ENCODE measurements at places on chromosomes 7 and 10. TPM values are rescaled to one million over a fixed set of nuclear protein-coding genes. Genes with fewer than 3 reads are reported as not detected.

Gene IL6
- total RNA-seq = 84.2 TPM

Gene NEURL1
- total RNA-seq = 0.05 TPM

Gene CRYGN
- total RNA-seq = not detected

Gene CFAP70
- 3.7 TPM for total RNA-seq

Gene LEP
- total RNA-seq = not detected

Gene TEX47
- total RNA-seq = not detected

Gene ADRA2A
- not detected for total RNA-seq

Gene TSPAN12
- total RNA-seq = 29.7 TPM

Gene THAP5
- total RNA-seq = 20.3 TPM

- peak; percentile 75 for DNase-seq
These were observed 23.2 kb downstream of the CFAP58 start for GRCh38 chr10:104376784-104377300.

- peak; percentile 7 for DNase-seq
These were observed 13.4 kb upstream of the WDFY4 start for GRCh38 chr10:48670978-48671913.

DNA sequence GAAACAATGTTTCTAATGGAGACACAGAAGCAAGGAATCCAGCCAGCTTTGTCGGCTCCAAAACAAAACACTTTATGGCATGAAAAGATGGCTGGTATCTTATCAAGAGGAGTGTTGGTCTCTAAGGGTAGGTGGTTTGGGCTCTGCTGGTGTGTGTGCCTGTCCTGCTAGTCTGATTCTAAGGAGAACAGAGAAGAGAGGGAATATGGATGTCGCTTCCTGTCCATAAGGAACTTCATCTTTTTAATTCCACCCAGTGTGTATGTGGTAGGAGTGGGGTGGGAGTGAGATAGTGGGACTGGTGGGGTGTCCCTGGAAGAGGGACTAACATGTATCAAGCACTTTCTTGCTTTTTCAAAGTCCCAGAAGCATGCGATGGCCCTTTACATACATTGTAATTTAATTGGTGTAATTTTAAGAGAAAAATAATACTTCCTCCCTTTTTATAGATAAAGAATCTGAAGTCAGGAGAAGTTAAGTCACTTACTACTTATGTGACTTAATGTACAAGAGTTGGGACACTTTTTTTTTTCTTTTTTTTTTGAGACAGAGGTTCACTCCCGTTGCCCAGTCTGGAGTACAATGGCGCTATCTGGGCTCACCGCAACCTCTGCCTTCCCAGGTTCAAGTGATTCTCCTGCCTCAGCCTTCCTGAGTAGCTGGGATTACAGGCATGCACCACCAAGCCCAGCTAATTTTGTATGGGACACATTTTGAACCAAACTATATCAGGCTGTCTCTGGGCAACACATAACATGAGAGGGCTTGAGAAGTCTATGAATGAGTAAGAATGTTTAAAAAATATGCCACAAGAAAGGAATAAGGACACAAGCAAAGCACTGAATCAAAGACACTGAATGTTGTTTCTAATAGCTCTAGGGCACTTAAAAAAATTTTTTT is 18.8 kb downstream of the NT5C3A start:
- no peak for DNase-seq

- DNase-seq = no peak
These were observed 31.8 kb upstream of the GPAM start for GRCh38 chr10:112215342-112215774.

GRCh38 chr7:137878333-137878961 is 31.7 kb upstream of the DGKI start:
- DNase-seq = no peak

DNA sequence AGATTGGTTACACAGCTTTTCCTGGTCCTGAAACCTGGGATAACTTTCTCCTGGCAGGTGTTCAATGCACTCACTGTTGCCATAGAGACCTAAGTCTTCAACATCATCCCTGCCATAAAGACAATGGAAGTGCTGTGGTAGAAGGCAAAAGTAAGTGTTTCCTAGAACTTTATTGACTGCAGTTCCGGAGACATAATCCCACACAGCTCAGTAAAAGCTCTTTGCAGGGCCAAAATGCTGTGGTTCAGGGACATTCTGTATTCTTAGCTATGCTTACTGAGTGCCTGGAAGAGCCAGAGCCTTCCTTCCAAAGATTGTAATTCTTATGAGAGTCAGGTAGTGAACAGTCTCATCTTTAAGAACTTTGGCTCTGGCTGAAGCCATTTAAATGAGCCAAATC is 5.3 kb downstream of the WIPF3 start:
- no peak for DNase-seq

- DNase-seq = peak; percentile 31
These were observed 36.3 kb downstream of the SUFU start for GRCh38 chr10:102540023-102540422.

DNA sequence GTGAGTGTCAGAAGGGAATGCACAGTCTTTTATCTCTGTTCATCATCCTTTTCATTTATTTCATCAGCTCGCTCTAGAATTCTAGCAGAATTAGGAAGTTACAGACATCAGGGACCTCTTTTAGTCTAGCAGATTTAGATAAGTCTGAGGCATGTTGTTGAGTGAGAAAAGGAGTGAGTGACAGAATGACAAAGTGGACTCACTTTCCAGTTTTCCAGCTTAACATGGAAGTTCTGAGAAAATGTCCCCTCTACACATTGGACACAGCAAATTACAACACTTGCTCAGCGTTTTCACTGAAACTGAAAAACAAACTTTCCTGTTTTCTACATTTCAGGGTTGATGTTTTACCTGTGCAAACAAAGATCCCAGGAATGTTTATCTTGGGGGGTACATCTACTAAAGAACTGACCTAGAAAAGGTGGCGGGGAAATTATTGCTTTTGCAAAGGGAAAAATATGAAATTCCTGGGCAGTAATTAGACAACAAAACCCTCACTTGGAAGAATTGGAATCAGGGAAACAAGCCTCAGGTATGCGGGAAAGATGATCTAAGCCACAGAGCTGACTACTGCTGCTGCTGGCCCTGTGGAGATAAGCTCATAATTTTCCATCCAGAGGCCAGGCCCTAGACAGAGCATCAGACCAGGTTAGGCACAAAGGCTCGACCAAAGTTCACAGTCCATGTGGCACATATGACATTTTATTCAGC is 14.6 kb upstream of the CYP3A5 start:
- DNase-seq = no peak

DNA sequence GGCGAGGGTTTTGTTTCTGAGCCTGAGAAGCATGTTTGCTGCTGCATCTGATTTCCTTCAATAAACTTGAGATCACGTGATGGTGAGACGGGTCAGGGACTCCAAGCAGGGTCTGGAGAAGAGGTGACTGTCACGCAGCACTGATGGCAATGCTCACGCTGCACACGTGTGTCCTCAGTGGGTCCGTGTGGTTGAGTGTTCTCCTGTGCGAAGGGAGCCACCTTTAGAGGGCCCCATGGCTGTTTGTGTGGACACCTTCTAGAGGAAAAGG is 100.4 kb downstream of the WDR37 start:
- no peak for DNase-seq

- DNase-seq = no peak
These were observed 335.4 kb upstream of the MGMT start for GRCh38 chr10:129131457-129132132.

DNA sequence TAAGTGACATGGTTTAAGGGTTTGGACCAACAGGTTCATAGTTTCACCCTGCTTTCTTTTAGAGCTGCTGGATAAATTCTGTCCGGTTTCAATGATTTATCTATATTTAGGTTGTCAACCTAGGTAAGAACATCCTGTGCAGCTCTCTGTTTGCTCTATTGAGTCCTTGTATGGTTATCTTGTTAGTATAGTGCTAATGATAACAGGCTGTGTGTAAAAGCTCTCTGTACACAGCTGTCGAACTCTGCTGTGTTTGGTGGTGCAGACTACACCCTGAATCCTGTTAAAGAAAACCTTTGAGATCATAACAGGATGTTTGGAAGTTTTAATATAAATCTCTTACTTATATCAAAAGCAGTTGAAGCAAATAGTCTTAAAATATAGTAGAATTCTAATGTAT is 219.2 kb downstream of the SDK1 start:
- no peak for DNase-seq

DNA sequence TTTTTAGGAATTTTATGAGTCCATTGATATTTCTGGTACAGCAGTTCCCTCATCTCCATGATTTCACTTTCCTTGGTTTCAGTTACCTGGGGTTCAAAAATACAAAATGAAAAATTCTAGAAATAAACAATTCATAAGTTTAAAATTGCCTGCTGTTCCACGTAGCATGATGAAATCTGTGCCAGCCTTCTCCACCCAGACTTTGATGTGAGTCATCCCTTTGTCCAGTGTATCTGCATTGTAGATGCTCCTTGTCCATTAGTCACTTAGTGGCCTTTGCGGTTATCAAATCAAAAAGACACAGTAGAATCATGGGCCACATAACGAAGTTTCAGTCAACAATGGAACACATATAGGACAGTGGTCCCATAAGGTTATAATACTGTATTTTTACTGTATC is 286.9 kb downstream of the PTEN start:
- DNase-seq = peak; percentile 79

DNA sequence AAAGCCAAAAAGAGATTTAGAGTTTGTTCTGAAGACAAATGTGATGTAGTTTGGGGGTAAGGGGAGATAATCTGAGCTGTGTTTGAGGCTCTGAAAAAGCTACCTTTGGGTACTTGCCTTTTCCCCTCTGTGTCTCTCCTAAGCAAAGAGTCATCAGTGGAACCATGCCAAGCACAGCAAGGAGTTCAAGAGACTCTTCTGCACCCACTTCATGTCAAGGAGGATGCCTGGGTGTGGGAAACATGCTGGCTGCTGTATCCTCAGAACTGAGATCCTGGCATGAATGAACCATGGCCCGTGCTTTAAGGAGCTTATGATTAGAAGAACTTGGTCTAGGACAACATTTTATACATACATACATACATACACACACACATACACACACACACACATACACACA is 142.9 kb downstream of the NOC3L start:
- no peak for DNase-seq

DNA sequence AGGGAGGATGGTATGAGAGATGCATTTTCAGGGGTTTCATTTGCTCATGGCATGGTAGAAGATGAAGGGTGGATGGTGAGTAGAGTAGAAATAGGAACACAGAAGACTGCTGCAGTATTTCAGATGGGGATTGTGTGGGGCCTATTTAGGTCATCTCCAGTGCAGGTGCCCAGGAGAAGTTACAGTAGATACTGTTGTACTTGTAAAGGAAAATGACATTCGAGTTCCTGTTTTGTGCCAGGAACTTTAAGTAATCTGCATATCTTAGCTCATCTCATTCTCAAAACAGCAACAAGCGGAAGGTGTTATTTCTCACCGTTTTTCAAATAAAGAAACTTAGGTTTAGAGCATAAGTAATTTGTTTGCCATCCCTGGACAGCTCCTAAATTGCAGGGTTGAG is 156.2 kb downstream of the AUTS2 start:
- DNase-seq = no peak

DNA sequence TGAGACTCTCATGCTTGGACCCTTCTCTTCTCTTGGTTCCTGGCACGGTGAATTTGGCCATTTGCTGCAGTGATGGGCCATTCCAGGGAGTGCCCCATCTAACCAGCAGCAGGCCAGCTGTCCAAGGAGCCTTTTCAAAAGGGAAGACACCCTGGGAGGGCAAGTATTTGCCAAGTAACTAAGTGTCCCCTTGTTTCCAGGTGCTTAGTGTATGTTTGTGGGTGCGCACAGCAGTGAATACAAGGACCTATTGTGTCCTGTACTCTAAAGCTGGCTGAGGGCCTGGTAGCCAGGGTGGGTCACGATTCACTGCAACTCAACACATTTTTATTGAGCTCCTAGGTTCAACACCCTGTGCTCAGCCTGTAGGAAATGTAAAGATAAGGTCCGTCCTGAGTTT is 348.8 kb downstream of the RNLS start:
- DNase-seq = no peak

DNA sequence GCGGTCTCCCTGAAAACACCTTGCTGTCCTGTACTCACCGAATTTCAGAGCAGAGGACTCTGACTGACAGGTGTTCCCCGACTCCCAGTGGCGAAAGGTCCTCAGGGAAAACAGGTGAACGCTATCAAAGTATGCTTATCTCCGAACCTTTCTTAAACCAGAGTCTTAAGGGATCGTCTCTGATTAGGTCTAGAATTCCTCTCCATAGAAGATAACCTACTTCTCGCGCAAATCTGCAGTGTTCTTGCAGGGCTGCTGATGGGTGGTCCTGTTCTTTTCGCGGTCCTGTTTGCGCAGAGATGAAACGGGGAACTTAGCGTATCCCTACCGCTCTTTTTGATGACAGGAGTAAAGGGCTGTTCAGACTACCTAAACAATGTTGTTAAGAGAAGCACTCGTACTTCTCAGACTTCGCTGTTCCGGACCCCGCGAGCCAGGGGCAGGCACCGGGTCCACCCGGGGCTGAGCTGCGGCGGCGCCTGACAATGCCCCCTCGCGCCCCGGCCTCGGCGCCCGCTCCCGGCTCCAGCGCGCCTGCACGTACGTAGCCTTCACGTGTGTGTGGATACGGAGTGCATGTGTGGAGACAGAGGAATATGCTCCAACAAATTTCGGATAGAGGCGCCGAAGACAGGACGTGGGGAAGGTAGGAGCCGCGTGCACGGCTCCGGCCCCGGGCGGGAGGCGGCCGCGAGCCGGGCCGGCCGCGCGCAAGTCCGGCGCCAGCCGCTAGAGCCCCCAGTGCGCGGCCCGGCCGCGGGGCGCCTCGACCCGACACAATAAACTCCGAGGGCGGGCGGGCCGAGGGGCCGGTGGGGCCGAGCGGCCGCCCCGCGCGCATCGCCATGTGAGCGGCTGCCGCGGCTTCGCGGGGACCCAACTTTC is 766 bp upstream of the ZMYND11 start:
- DNase-seq = no peak

GRCh38 chr7:98357751-98358161 is 43.1 kb downstream of the BAIAP2L1 start:
- peak; percentile 53 for DNase-seq

DNA sequence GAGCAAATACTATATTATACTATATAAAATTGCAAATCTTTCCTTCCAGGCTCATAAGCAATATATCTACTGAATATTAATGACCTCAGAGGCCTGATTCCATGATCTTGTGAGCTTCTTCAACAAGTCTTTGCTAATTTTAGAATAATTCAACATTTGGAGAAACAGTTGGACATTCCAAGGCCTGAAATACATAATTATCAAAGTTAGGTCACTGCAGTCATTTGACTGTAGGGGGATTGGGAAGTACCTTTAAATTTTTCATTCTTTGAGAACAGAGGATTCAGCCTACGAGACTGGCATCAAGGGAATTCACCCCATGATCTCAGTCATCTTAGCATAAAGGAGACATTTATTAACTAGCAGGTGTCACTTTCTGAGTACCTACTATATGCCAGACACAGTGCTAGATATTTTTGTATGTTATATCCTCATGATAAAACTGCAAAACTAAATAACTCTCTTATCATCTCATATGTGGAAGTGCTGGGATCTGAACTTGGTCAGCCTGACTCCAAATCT is 85.4 kb downstream of the DOCK4 start:
- DNase-seq = no peak

- peak; percentile 23 for DNase-seq
These were observed 7.4 kb downstream of the ARHGAP21 start for GRCh38 chr10:24716295-24716694.

DNA sequence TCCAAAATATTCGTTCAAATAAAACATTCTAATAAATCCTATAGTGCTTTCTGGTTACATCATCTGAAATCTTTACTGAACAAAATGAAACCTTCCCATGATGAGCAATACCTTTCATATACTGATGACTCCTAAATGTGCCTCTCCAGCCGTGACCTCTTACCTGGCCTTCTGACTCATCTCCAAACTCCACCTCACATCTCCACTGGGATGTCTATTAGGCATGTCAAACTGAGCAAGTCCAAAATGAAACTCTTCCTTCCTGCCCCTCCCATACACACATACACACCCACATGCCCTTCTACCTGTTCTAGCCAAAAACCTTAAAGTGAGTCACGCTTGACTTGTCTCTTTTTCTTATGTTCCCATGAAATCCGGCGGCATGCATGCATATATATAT is 22.9 kb downstream of the GSAP start:
- DNase-seq = peak; percentile 50
